Esophagus squamous epithelium (tissue), 5 donors: ENCODE measurements at places on chromosomes 5 and 9. TPM values are rescaled to one million over a fixed set of nuclear protein-coding genes. Genes with fewer than 3 reads are reported as not detected.

- H3K4me3 ChIP-seq, result no peak overlapping the region
- no peak for DNase-seq
- no peak overlapping the region for H3K27ac ChIP-seq
- peaks cover 69% of the 10 kb centered on the region for H3K4me1 ChIP-seq
- H3K27me3 ChIP-seq, result no peaks in the 10 kb centered on the region
Measured at GRCh38 chr9:129339539-129340157, 161.6 kb upstream of the IER5L start.

Gene PRRX2
- 0.82 TPM for total RNA-seq

DNA sequence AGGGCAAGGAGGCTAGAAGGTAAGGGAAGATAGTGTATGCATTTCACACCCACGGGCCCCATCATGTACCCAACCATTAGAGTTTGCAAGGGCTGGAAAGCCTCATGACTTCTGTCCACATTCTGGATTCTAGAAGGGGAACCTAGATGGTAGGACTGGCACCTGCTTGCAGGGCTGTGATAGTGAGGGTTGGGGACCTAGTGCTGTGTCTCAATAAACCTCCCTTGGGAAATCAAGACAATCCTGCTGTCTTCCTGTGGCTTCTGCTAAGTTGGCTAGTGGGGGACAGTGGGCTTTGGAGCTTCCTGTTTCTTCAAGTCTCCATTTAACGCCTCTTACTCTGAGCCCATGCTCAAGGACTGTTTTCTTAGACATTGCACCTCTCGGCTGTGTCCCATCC, 43.6 kb upstream of the SYNPO start:
- H3K27me3 ChIP-seq, result no peaks in the 10 kb centered on the region
- no peaks in the 10 kb centered on the region for H3K36me3 ChIP-seq
- H3K27ac ChIP-seq, result no peak overlapping the region
- H3K4me3 ChIP-seq, result no peak overlapping the region
- H3K4me1 ChIP-seq, result peaks cover 49% of the 10 kb centered on the region

Gene POLR3G
- 9.3 TPM for total RNA-seq

GRCh38 chr5:1293416-1294205, 1.3 kb downstream of the TERT start:
- no peaks in the 10 kb centered on the region for H3K27me3 ChIP-seq
- H3K4me1 ChIP-seq, result peaks cover 4% of the 10 kb centered on the region
- no peak for DNase-seq
- no peak overlapping the region for H3K27ac ChIP-seq
- H3K36me3 ChIP-seq, result no peaks in the 10 kb centered on the region
- no peak overlapping the region for H3K4me3 ChIP-seq

GRCh38 chr5:61313960-61314681, 17.9 kb upstream of the ZSWIM6 start:
- H3K36me3 ChIP-seq, result no peaks in the 10 kb centered on the region
- no peak overlapping the region for H3K27ac ChIP-seq
- no peaks in the 10 kb centered on the region for H3K27me3 ChIP-seq
- DNase-seq, result no peak

Gene EGFLAM
- 1.7 TPM for total RNA-seq

Gene ABO
- 3.4 TPM for total RNA-seq

GRCh38 chr5:125961150-125961549, 462.1 kb upstream of the GRAMD2B start:
- no peaks in the 10 kb centered on the region for H3K27me3 ChIP-seq
- H3K4me3 ChIP-seq, result no peak overlapping the region
- no peaks in the 10 kb centered on the region for H3K4me1 ChIP-seq
- DNase-seq, result no peak

- no peak overlapping the region for H3K27ac ChIP-seq
- H3K4me1 ChIP-seq, result no peaks in the 10 kb centered on the region
- DNase-seq, result no peak
- H3K4me3 ChIP-seq, result no peak overlapping the region
- H3K27me3 ChIP-seq, result no peaks in the 10 kb centered on the region
Measured at GRCh38 chr5:93006915-93007314, 574.1 kb downstream of the NR2F1-AS1 start.

DNA sequence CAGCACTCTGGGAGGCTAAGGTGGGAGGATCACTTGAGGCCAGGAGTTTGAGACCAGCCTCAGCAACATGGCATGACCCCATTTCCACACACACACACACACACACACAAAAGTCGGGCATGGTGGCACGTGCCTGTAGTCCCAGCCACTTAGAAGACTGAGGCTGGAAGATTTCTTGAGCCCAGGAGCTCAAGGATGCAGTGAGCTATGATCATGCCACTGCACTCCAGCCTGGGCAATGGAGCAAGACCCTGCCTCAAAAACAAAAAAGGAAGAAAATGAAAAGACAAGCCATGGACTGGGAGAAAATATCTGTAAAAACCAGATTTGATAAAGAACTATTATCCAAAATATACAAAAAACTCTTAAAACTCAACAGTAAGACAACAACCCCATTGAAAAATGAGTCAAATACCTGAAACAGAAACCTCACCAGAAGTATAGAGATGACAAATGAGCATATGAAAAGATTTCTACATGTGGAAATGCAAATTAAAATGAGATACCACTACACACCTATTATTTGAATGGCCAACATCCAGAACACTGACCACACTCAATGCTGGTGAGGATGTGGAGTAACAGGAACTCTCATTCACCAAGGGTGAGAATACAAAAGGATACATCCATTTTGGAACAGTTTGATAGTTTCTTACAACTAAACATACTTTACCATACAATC, 24.7 kb downstream of the DNAJA1 start:
- no peak for DNase-seq
- no peak overlapping the region for H3K4me3 ChIP-seq
- no peaks in the 10 kb centered on the region for H3K4me1 ChIP-seq

DNA sequence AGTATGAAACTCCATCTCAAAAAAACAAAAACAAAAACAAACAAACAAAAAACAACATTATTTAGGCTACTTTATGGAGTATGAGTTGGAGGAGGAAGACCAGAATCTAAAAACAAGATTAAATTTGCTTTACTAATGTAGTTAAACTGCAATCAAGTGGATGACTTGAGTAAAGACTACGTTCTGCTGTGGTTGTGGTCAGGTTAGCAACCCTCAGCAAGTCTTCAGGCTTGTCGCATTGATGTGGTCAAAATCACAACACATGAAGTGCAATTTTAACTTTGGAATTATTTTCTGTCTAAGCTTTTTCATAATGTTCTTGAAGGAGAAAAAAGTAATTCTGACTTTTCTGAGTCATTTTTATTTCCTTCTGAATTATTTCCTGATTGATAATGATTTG, 43.1 kb downstream of the PDE6A start:
- no peak for DNase-seq
- H3K27ac ChIP-seq, result no peak overlapping the region
- H3K27me3 ChIP-seq, result no peaks in the 10 kb centered on the region
- H3K36me3 ChIP-seq, result no peaks in the 10 kb centered on the region
- H3K4me3 ChIP-seq, result no peak overlapping the region

Gene ZNF169
- total RNA-seq, result 4.0 TPM

- H3K4me3 ChIP-seq, result no peak overlapping the region
- no peak for DNase-seq
- no peaks in the 10 kb centered on the region for H3K27me3 ChIP-seq
- peaks cover 21% of the 10 kb centered on the region for H3K4me1 ChIP-seq
Measured at GRCh38 chr9:133456409-133456808, 3.4 kb upstream of the CACFD1 start.

- H3K27ac ChIP-seq, result no peak overlapping the region
- H3K27me3 ChIP-seq, result no peaks in the 10 kb centered on the region
- H3K4me3 ChIP-seq, result no peak overlapping the region
- no peaks in the 10 kb centered on the region for H3K4me1 ChIP-seq
- no peaks in the 10 kb centered on the region for H3K36me3 ChIP-seq
- DNase-seq, result no peak
Measured at GRCh38 chr9:69583645-69584234, 88.4 kb downstream of the APBA1 start.

- H3K4me1 ChIP-seq, result no peaks in the 10 kb centered on the region
- H3K36me3 ChIP-seq, result no peaks in the 10 kb centered on the region
- H3K27ac ChIP-seq, result peak overlapping the region; percentile 36
- no peaks in the 10 kb centered on the region for H3K27me3 ChIP-seq
- H3K4me3 ChIP-seq, result no peak overlapping the region
- DNase-seq, result no peak
Measured at GRCh38 chr5:158174918-158175851, 316.2 kb upstream of the CLINT1 start.

Gene LCN10
- total RNA-seq, result 3.8 TPM

Gene SPATA31D4
- total RNA-seq, result not detected

- no peak for DNase-seq
- peaks cover 75% of the 10 kb centered on the region for H3K27me3 ChIP-seq
- H3K36me3 ChIP-seq, result no peaks in the 10 kb centered on the region
- no peak overlapping the region for H3K27ac ChIP-seq
- peaks cover 17% of the 10 kb centered on the region for H3K4me1 ChIP-seq
- no peak overlapping the region for H3K4me3 ChIP-seq
Measured at GRCh38 chr9:126623314-126623666, 9.6 kb downstream of the LMX1B start.
